ENCODE measurements at places on chromosomes 1 and 21. TPM values are rescaled to one million over a fixed set of nuclear protein-coding genes. Genes with fewer than 3 reads are reported as not detected.

GRCh38 chr1:15998929-15999328 lies 5.1 kb upstream of the SRARP start:
- DNase-seq, result no peak

DNA sequence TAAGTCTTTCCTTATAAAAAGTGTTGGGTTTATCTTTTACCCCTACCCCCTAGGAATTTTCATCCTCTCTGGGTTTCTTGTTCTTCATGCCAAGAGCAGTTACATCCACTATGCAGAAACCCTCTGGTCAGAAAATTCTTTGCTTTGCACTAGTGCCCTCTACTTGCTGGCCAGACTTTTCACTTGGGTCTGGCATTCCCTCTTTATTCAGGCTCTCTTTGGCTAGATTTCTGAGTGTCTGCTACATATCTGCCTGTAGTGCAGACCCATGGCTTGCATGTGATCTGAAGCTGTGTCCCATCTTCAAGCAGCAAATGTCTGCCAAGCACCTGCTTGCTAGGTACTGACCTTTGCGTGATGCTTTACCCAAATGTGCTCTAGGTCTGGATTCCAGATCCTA lies 237.0 kb downstream of the GPATCH2 start:
- DNase-seq, result no peak

Gene SGIP1
- polyA plus RNA-seq, result 7.3 TPM

- DNase-seq, result no peak
Observed at GRCh38 chr1:234217316-234217840, 155.9 kb upstream of the COA6 start.

Gene LCE1E
- not detected for polyA plus RNA-seq

DNA sequence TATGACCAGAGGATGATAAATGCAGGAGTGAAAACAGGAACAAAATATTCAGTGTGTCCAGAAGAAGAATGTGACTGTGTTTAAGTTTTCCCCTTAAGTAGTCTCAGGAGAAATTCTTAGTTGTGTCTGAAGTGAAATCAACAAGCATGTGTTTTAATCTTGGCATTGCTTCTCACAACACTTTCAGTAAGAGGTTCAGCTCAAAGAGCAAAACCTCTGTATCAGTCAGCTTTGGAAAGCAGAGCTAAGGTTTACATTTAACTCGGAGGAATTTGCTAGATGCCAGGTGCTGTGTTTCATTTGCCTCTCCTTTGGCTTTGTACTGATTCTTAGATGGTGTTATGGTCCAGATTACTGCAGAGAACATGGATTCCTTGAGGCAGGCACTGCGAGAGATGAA lies 28.6 kb downstream of the CC2D1B start:
- no peak for DNase-seq

Gene GCSAML
- not detected for polyA plus RNA-seq
